ENCODE measurements at places on chromosomes 12 and 14.

DNA sequence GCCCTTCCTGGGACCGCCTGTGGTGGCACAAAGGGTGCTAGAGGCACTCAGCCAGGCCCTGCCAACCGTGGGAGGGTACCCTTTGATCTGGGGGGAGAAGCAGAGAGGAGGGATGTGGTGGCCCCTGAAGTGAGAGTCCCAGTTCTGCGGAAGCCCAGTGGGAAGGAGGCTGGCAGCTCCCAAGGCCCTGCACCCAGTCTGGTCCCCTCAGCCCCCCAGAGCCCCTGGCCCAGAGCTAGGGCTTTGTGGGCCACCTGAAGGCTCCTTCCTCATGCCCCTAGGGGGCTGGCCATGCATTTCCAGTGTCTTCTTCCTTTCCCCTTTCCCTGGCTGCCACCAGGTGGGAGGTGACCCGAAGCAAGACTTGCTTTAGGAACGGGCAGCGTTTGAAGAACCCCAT is 44.3 kb downstream of the PLEKHG3 start:
- H3K27me3 ChIP-seq, result no peaks in the 10 kb centered on the region
- peaks cover 62% of the 10 kb centered on the region for H3K36me3 ChIP-seq
- no peak for DNase-seq
- no peak overlapping the region for H3K27ac ChIP-seq

- no peak overlapping the region for H3K4me3 ChIP-seq
- no peaks in the 10 kb centered on the region for H3K27me3 ChIP-seq
- H3K4me1 ChIP-seq, result no peaks in the 10 kb centered on the region
- no peak overlapping the region for H3K27ac ChIP-seq
These were observed 438.8 kb upstream of the USP15 start for GRCh38 chr12:61821381-61821780.

GRCh38 chr12:27462851-27463250 is 16.3 kb downstream of the SMCO2 start:
- no peak overlapping the region for H3K27ac ChIP-seq
- DNase-seq, result no peak
- no peaks in the 10 kb centered on the region for H3K36me3 ChIP-seq
- no peak overlapping the region for H3K4me3 ChIP-seq
- H3K27me3 ChIP-seq, result no peaks in the 10 kb centered on the region

GRCh38 chr14:76908834-76909233 is 82.6 kb downstream of the LRRC74A start:
- peaks cover 12% of the 10 kb centered on the region for H3K4me1 ChIP-seq
- H3K27ac ChIP-seq, result no peak overlapping the region
- no peaks in the 10 kb centered on the region for H3K36me3 ChIP-seq
- DNase-seq, result peak; percentile 21
- no peaks in the 10 kb centered on the region for H3K27me3 ChIP-seq

DNA sequence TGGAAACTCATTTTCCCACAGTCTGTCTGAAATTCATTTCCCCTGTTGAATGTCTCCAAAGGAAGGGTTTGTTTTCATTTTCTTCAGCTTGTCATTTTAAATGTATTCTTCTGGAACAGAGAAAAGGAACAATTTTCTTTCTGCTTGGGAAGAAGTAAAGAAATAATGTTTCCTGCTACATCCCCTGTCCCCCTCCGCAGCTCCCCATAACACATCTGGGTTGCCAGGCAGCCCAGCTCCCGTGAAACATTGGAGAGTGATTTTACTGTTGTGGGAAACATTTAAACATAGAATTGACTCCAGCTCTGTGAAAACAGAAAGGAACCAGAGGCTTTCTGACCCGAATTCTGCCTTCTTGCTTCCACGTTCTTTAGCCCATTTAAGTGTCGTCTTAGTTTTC is 159.5 kb downstream of the TMEM132C start:
- no peaks in the 10 kb centered on the region for H3K36me3 ChIP-seq
- no peaks in the 10 kb centered on the region for H3K4me1 ChIP-seq
- no peak for DNase-seq
- H3K27ac ChIP-seq, result no peak overlapping the region

GRCh38 chr12:49404956-49405355 is 37.7 kb downstream of the SPATS2 start:
- H3K4me3 ChIP-seq, result no peak overlapping the region
- no peaks in the 10 kb centered on the region for H3K36me3 ChIP-seq
- no peaks in the 10 kb centered on the region for H3K27me3 ChIP-seq
- H3K27ac ChIP-seq, result no peak overlapping the region

DNA sequence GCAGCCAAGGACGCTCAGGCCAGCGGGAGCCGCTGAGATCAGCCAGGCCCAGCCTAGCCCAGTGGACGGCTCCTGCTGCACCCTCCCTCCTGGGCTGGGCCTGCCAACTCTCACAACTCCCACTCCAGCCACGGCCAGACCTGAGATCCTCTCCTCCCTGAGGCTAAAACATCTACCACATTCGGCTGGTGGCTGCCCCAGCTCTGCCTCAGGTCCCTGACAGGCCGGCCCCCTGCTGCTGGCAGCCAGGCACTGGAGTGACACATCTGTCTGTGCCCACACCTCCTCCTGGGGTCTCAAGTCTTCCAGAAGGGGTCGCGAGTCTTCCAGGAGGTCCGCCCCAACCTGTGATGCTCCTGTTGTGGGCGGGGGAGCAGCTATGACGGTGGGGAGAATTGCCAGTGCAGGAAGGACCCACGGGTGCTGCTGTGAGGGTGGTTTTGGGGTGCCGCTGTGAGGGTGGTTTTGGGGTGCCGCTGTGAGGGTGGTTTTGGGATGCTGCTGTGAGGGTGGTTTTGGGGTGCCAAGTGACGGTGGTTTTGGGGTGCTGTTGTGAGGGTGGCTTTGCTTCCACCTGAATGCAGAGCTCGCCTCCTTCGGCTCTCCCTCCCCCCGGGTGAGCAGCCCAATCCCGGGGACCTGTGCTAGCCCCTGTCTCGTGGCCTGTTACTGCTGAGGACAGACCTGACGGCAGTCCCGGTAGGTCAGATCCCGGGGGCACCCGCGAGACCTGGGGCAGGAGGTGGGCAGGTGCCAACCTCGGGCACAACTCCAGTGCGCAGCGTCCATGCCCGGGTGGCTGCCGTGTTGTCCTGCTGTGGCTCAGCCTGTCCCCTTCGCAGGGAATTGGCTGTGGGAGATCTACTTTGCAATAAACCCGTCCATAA is 27.5 kb upstream of the C14orf180 start:
- no peaks in the 10 kb centered on the region for H3K36me3 ChIP-seq
- DNase-seq, result no peak
- H3K4me1 ChIP-seq, result no peaks in the 10 kb centered on the region

GRCh38 chr12:3165078-3165980 is 88.2 kb downstream of the TSPAN9 start:
- H3K4me3 ChIP-seq, result no peak overlapping the region
- no peaks in the 10 kb centered on the region for H3K36me3 ChIP-seq
- no peaks in the 10 kb centered on the region for H3K27me3 ChIP-seq
- DNase-seq, result no peak
- peaks cover 15% of the 10 kb centered on the region for H3K4me1 ChIP-seq
- no peak overlapping the region for H3K27ac ChIP-seq

GRCh38 chr12:79452906-79453305 is 237.9 kb downstream of the PAWR start:
- no peak overlapping the region for H3K27ac ChIP-seq
- H3K27me3 ChIP-seq, result no peaks in the 10 kb centered on the region

DNA sequence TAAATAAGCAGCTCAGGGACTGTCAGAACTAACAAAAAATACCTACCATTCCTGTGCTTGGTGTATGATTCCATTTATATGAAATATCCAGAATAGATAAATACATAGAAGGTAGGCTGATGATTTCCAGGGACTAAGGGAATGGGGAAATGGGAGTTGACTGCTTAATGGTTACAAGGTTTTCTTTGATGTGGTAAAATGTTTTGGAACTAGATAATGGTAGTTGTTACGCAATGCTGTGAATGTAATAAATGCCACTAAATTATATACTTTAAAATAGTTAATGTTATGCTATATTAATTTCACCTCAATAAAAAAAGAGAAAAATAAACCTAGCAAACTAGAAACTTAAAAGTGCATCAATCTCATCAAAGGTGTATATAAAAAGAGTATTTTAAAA is 41.1 kb downstream of the CEP83 start:
- no peak for DNase-seq
- H3K4me3 ChIP-seq, result no peak overlapping the region
- H3K27me3 ChIP-seq, result no peaks in the 10 kb centered on the region
- no peaks in the 10 kb centered on the region for H3K4me1 ChIP-seq

DNA sequence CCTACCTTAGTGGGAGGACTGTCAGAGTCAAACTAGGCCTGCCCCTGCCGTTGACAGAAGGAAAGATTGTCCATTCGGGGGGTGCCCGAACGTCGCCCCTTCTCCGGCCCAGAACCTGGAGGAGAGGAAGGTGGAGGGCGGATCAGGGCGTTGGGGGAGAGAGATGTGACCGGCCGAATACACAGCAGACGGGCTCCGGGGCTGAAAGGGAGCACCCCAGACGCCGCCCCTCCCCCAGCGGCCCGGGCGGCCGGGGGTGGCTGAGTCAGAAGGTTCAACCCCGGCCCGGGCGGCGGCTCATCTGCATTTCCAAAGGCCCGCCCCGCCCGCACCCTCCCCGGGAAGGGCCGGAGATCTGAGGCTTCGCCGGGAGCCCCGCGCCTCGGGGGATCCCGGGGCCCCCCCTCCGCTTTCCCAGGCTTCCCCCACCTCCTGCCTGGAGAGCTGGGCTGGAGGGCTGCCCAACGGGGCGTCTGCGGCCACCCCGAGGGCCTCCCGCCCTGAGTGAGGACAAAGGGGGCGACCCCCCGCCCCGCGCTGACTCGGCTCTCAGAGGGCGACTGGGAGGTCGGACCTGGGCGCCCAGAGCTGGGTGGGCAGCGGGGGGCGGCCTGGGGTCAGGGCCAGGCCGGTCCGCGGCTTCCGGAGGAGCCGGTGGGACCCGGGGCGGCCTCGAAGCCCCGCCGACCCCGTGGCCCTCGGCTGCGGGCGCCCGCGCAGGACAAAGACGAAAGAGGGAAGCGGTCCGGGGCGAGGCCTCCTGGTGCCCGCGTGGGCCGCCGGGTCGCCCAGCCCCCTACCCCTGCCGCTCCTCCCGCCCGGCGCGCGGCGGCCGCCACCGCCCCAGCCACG is 3.7 kb upstream of the SETD1B start:
- H3K4me1 ChIP-seq, result peaks cover 33% of the 10 kb centered on the region
- H3K36me3 ChIP-seq, result peaks cover 18% of the 10 kb centered on the region
- peak overlapping the region; percentile 100 for H3K27ac ChIP-seq
- H3K27me3 ChIP-seq, result no peaks in the 10 kb centered on the region

GRCh38 chr14:61470261-61470960 is 149.0 kb downstream of the PRKCH start:
- peaks cover 53% of the 10 kb centered on the region for H3K4me1 ChIP-seq
- peak; percentile 41 for DNase-seq
- H3K27ac ChIP-seq, result peak overlapping the region; percentile 98
- H3K4me3 ChIP-seq, result no peak overlapping the region
- H3K27me3 ChIP-seq, result no peaks in the 10 kb centered on the region
- H3K36me3 ChIP-seq, result no peaks in the 10 kb centered on the region

GRCh38 chr12:106747973-106748436 is 26.5 kb upstream of the RIC8B start:
- H3K4me3 ChIP-seq, result no peak overlapping the region
- H3K4me1 ChIP-seq, result no peaks in the 10 kb centered on the region
- H3K27me3 ChIP-seq, result no peaks in the 10 kb centered on the region

DNA sequence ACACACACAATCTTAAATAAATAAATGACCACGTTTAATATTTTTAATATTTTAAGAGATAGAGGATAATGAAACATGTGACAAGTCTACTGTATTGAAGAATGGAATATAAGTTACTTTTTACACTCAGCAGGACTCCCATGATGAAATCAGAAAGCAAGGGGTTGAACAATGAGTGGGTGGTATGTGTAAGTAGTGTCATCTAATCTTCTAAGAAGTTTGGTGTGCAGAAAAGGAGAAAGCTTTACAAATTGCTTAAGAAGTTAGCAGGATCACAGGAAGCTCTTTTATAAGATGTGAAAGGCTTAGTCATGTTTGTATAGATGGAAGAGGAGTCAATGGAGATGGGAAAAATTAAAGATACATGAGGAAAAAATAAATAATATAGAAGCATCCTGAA is 47.8 kb downstream of the SLC15A5 start:
- H3K4me3 ChIP-seq, result no peak overlapping the region
- H3K27ac ChIP-seq, result no peak overlapping the region
- DNase-seq, result no peak

GRCh38 chr12:69676257-69677012 is 22.7 kb downstream of the BEST3 start:
- H3K36me3 ChIP-seq, result no peaks in the 10 kb centered on the region
- no peaks in the 10 kb centered on the region for H3K4me1 ChIP-seq
- DNase-seq, result no peak
- H3K27ac ChIP-seq, result no peak overlapping the region
- no peaks in the 10 kb centered on the region for H3K27me3 ChIP-seq
- no peak overlapping the region for H3K4me3 ChIP-seq

DNA sequence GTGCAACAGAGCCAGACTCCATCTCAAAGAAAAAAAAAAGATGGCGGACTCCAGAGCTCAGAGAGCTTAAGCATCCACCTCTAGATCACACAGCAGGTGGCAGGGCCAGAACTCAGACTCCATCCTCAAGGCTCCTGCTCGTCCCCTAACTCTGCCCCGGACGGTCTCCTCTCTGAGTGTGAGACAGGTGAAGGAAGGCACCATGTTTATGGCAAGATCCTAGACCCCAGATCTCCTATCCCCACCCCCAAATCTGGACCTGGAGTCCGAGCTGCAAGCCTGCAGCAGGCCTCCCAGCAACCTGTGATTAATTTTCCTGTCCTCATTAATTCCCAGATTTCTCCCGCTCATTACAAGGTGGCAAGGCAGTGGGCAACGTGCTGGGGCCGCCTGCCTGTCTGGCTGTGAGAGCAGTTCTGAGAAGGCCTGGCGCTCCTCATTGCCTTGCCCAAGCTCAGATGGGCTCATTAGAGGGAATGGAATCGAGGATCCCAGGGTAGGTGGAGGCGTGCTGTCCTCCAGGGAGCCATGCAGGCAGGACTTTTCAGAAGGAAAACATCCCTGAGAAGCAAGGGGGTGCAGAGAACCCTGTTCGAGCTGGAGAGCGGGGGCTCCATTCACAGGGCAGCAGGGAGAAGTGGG is 296.6 kb upstream of the RTL1 start:
- H3K27me3 ChIP-seq, result no peaks in the 10 kb centered on the region
- no peaks in the 10 kb centered on the region for H3K4me1 ChIP-seq
- DNase-seq, result no peak
- H3K36me3 ChIP-seq, result no peaks in the 10 kb centered on the region
- no peak overlapping the region for H3K4me3 ChIP-seq

DNA sequence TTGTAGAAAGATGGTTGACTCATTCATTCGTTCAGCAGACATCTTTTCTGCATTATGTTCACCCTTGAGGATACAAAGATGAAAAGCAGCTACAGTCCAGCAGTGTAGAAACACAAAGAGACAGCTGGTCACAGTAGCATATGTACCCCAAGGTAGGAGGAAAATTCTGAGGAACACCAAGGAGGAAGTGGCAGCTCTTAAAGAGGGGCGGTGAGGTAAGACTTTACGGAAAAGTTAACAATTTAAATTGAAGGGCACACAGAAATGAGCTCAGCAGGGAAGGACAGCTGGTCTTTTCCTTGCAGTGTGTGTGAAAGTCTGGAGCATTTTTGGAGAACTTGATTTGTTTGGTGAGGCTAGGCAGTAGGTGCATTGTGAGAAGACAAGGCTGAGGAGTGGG is 3.5 kb downstream of the SLC35E3 start:
- H3K27me3 ChIP-seq, result no peaks in the 10 kb centered on the region
- H3K36me3 ChIP-seq, result peaks cover 10% of the 10 kb centered on the region
- DNase-seq, result no peak
- no peak overlapping the region for H3K27ac ChIP-seq

- DNase-seq, result peak; percentile 45
- H3K4me3 ChIP-seq, result no peak overlapping the region
- H3K4me1 ChIP-seq, result peaks cover 5% of the 10 kb centered on the region
- no peaks in the 10 kb centered on the region for H3K27me3 ChIP-seq
- no peak overlapping the region for H3K27ac ChIP-seq
- H3K36me3 ChIP-seq, result no peaks in the 10 kb centered on the region
These were observed 93.3 kb downstream of the DAAM1 start for GRCh38 chr14:59281609-59282377.
